ENCODE measurements at places on chromosomes 3 and 15.

DNA sequence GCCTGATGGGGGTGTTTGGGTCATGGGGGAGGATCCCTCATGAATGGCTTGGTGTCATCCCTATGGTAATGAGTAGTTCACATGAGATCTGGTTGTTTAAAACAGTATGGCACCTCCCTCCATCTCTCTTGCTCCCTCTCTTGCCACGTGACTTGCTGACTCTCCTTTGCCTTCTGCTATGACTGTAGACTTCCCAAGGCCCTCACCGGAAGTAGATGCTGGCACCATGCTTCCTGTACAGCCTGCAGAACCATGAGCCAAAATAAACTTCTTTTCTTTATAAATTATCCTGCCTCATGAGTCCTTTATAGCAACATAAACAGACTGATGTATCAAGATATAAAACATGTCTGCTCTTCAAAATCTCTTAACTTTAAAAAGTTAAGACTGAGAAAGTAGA, 96.1 kb downstream of the TFDP2 start:
- no peak for DNase-seq

DNA sequence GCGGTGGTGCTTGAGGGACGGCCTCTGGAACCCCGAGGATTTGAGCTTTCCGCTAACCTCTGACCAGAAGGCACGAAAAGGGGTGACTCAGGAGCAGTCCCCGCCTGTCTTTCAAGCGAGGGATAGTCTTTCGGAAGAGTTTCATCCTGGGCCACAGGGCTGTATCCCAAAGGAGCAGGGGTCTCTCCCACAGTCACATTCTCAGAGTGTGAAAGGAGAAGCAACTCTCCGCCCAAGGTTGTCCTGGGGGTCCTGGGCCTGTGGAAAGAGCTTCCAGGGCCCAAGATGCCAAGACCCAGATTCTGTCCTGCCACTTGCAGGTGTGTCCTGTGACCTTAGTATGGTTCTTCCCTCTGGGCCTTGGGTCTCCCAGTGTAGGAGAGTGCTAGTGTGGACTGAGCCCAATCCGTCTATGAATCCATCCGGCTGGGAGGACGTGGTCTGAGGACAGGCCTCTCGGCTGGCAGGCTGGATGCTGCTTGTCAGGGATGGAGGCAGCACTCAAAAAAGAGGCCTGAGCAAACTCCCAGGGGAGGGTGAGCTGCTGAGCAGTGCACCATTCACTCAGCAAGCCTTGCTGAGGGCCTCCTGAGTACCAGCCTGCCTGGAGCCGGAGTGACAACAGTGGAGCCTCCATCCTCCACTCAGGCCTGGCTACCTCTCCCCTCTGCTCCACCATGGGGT, 1.6 kb upstream of the DUSP7 start:
- DNase-seq, result no peak

GRCh38 chr3:29759411-29760225, 478.7 kb downstream of the RBMS3 start:
- no peak for DNase-seq

- DNase-seq, result no peak
Measured at GRCh38 chr3:72768936-72769335, 79.3 kb downstream of the SHQ1 start.

- DNase-seq, result no peak
Measured at GRCh38 chr15:44246521-44247268, 41.8 kb upstream of the GOLM2 start.

DNA sequence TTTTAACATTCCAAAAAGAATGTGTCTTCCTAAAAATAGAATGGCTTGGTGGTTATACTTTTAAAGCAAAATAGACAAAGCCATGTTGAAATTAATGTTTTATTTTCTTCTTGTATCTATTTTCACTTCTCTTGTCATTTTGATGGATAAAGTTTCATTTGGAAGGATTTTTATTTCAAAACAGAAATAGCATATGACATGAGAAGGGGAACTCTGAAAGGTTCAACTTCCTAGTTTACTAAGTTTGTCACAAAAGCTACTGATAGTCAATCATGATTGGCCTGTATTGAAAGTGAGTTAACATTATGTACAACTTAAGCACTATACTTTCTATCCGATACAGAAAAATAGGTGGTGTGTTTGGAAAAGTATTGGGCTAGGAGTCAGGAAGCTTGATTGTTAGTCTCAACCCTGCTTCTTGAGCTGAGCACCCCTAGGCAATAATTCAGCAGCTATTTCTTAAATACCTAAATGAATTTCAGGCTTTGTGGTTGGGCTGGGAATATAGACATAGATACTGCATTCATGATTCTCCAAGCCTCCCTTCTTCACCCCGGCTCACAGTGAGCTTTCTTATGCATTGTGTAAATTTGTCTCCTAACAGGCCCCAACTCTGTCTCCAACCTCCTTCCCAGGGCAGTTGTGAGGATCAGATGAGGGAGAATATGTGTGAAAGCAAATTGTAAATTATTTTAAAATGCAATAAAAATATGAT, 46.9 kb upstream of the CSPG4 start:
- no peak for DNase-seq

DNA sequence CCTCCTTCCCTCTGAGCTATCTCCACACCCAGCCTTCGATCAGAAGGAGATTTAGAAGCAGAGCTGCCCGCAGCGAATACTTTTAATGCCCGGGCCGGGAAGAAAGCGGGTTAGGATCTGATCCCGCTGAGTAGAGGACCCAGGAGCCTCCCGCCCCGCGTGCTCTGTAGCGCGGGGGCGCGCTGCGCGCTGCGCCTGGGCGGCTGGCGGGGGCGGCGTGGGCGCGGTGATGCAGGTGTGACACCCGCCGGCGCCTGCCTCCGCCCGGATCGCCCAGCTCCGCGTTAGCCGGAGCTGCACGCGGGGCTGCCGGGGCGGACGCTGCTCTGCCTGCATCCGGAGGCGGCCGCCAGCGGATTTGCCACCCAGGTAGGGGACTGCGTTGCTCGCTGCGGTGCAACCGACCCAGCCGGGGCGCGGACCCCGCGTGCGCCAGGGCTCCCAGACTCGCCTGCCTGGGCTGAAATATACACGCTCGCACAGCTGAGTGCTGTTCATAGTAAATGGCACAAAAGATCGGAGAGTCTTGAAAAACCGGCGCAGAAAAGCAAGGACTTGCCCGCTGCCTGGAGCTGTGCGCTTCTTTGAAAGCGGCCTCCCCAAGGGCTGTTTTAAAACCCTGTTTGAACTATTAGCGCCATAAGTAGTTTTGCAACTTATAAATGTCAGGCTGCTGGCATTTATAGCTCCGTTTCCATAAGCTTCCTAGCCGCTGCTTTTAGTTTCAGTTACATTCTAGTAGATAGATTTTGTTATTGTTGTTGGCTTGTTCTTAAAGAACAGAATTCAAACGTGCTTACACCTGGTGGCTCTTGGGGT, at the start of gene SV2B:
Gene SV2B, plus strand, starts transcription at position 263 of the 819 bp plus-strand sequence. CDS start 126,007 bp downstream, outside the sequence.
- no peak for DNase-seq

GRCh38 chr3:86995537-86995936, 4.6 kb upstream of the VGLL3 start:
- DNase-seq, result no peak

DNA sequence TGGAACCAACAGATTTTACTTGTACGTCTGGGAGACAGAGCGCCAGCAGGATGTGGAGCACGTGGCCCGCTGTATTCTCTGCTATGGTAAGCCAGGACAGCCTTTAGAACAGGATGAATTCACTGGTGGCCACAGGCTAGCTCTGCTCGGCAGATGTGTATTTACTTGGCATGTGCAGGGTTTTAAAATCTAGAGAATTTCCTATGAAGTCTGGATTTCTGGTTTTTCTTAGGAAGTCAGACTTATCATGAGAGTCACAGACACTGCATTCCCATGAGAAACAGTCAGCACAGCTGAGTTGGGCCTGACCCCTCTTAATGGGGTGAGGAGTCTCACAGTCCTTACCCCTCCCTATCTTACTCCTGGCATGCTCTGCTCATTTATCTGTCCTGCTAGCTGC, 84.6 kb upstream of the COL6A5 start:
- no peak for DNase-seq

DNA sequence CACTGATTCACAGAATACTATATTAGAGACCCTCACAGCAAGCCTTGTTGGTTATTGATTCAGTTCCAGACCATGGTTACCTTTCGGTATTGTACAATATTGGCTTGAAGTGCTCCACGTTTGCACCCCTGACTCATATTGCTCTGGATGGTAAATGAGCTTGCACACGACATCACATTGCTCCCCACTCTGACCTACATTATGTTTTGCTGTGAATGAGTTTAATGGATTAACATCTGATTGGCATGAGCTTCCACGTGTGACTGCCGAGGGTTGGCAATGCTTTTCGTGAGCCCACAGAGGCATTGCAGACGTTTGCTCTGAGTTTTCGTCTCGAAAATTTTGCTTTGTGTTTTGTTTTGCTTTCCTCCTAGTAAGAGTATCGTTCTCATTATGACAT, 225.8 kb upstream of the ICE2 start:
- DNase-seq, result no peak

GRCh38 chr3:20984594-20985205, 766.3 kb downstream of the ZNF385D start:
- DNase-seq, result no peak

All from osteocyte (in vitro differentiated cells).